Stimulated activated CD8-positive, alpha-beta memory T cell treated with anti-CD3 and anti-CD28 coated beads, Interleukin-4, amount 100 ng/mL, for 1 hour (primary cell): ENCODE measurements at places on chromosomes 7 and 10.

- no peak for DNase-seq
Measured at GRCh38 chr10:6020826-6021225, 41.3 kb downstream of the IL2RA start.

DNA sequence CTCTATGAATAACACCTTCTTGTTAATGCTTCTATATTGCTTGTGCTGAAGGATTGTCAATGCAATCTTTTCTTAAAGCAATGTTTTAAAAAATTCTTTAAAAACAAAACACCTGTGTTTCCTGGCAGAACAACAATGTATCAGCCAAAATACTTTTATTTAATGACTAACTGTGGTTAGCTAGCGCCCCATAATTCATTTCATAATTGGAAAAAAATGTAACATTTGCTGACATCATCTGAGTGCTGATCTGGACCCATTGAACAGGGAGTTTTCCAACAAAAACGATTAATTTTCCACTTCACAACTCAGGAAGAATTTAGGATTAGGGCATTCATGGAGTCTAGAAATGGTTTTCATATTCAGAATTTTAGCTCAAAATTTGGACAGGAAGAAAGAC lies 137.6 kb upstream of the CDK6 start:
- DNase-seq: no peak

GRCh38 chr7:30164567-30164966 lies 29.8 kb downstream of the MTURN start:
- no peak for DNase-seq

DNA sequence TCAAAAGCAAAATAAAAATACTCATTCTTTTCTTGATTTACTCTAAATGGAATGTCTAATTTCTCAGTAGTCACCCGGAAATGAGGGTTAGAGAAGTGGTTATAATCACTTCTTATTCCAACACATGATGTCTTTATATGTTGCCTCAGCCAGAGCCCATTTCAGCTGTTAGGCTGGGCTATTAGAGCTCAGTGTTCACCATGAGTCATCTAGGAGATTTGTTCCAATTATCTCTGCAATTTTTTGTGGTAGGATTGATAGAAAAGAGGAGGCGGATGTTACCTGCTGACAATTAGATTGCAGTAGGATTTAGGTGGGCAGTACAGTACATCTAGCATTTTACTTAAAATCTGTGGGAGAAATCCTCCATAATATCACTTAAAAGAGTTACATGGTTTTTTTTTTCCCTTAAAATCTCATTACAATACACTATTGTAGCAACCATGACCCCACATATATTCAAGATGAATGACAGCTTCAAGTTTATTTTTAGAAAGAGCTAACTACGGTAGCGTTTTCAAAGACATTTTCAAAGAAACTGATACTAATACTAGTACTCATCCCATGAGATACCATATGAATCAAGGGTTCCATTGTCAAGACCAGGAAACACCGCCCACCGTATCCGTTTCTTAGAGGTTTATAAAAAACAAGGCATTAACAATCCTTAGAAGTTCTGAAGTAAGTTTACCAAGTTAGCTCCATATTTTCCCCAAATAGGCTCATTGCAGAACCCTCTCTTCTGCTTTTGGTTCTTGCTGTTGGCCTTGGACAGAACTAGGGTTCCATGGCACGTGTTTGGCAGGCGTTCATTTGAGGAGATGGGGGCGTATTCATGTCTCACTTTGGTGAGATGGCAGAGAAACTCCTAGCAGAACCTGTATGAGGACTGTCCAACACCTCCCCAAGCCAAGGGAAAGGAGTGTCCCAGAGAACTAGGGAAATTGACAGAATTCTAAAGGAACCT lies 10.4 kb downstream of the CPA2 start:
- no peak for DNase-seq

DNA sequence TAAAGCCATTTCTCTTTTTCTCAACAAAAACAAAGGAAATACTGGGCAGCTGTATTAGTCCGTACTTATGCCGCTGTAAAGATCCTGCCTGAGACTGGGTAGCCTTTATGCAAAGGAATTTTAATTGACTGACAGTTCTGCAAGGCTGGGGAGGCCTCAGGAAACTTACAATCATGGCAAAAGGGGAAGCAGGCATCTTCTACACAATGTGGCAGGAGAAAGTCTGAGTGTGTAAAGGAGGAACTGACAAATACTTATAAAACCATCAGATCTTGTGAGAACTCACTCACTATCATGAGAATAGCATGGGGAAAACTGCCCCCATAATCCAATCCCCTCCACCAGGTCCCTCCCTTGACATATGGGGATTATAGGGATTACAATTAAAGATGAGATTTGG lies 264.3 kb downstream of the SEMA3A start:
- no peak for DNase-seq

GRCh38 chr7:1531979-1532455 lies 1.5 kb downstream of the MAFK start:
- no peak for DNase-seq

DNA sequence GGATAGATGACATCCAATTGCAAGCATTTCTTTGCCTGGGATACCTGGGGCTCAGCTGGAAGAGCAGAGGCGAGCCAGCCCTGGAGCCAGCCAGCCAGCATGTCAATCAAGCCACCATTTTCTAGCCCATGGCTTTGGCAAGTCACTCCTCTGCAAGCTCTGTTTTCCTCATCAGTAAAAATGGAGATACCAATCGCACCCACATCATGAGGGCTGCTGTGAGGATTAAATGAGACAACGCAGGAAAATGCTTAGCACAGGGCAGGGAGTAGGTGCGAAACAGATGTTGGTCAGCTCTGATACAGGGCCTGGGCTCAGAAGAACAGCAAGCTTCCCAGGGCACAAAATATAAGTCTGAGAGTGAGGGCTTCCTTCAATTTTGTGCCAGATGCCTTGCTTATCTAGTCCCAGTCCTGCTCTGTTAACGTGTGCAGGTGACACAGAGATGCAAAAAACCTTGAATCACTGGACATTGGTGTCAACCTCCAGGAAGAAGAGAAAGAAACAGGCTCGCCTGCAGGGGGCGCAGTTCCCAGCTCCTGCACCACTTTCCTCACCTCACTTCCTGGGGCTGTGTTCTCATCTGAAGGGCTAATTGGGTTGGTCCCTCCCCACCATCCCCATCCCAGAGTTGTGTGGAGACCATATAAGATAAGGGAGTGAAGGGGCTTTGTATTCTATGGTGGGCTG lies 72.8 kb upstream of the CACUL1 start:
- DNase-seq: no peak
